ENCODE measurements at places on chromosomes 5 and 9.

GRCh38 chr5:170296935-170297588 is 515 bp downstream of the LCP2 start:
- peak overlapping the region; percentile 98 for H3K4me3 ChIP-seq
- peaks cover 55% of the 10 kb centered on the region for H3K4me1 ChIP-seq
- peaks cover 15% of the 10 kb centered on the region for H3K36me3 ChIP-seq
- H3K27ac ChIP-seq: peak overlapping the region; percentile 97

- no peak overlapping the region for H3K27ac ChIP-seq
- DNase-seq: no peak
- H3K4me1 ChIP-seq: peaks cover 34% of the 10 kb centered on the region
Measured at GRCh38 chr9:91162311-91162710, 199.4 kb downstream of the AUH start.

DNA sequence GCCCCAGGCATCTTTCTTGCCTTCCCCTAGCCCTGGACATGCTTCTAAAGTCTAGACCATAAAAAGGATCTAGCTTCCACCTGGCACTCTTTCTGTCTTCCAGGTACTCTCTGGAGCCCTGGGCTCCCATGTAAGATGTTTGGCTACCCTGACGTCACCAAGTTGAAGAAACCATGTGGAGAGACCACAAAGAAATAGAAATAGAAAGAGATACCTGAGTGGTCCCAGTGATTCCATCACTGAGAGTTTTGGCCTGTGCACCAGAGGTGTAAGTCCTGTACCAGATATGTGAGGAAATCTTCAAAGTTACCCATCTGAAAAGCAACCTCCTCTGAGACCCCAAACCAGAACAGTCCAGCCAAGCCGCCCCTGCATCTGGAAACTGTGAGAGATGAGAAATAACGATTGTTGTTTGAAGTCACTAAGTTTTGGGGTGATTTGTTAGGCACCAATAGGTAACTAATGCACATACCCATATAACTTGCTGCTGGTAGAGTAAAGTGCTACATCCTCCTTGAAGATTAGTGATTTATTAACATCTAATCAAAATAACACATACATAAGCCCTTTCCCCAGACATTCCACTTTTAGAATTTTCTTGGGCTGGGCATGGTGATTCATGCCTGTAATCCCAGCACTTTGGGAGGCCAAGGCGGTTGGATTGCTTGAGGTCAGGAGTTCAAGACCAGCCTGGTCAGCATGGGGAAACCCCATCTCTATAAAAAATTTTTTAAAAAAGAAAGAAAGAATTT is 85.7 kb upstream of the LHFPL2 start:
- DNase-seq: no peak
- no peaks in the 10 kb centered on the region for H3K27me3 ChIP-seq
- H3K27ac ChIP-seq: no peak overlapping the region
- H3K4me3 ChIP-seq: no peak overlapping the region

GRCh38 chr9:19148187-19148586 is 20.9 kb upstream of the PLIN2 start:
- H3K27ac ChIP-seq: no peak overlapping the region
- H3K4me1 ChIP-seq: no peaks in the 10 kb centered on the region
- no peaks in the 10 kb centered on the region for H3K27me3 ChIP-seq
- H3K36me3 ChIP-seq: no peaks in the 10 kb centered on the region
- DNase-seq: no peak

DNA sequence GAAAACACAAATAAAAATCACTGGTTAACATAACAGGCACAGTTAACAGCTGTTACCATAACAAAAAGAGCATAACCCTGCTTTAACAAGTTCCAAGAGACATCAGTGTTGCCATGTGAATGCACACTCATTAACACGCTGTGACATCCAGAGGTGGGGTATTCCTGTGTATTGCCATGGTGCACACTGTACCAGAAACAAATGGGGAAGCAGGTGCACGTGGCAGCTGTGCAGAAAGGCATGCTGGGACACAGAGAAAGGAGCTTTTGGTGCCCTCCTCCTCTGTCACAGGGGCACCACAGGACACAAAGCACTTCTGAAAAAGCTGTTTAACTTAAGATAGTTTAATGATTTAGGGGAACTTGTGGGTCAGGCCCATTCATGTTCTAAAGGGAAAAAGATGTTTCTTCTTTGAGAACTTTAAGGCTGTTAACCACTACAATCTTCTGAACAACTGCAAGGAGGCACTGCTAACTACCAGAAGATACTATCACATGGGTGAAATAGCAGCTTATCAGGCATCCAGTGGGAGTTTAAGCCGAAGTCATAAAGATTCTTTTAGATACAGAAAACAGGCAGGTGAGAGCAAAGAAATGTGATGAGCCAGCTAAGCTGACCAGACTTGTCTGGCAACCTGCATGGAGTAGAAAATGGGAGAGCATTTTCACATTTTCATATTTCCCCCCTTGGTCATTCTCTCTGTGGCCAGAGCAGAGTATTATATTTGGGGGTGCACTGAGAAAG is 56.4 kb upstream of the GOLPH3 start:
- H3K27me3 ChIP-seq: no peaks in the 10 kb centered on the region
- peaks cover 27% of the 10 kb centered on the region for H3K36me3 ChIP-seq
- no peak overlapping the region for H3K27ac ChIP-seq
- H3K4me3 ChIP-seq: no peak overlapping the region
- DNase-seq: no peak
- H3K4me1 ChIP-seq: no peaks in the 10 kb centered on the region

- H3K36me3 ChIP-seq: peaks cover 6% of the 10 kb centered on the region
- DNase-seq: no peak
- no peaks in the 10 kb centered on the region for H3K4me1 ChIP-seq
- H3K27ac ChIP-seq: no peak overlapping the region
Measured at GRCh38 chr9:20722221-20722620, 38.2 kb downstream of the FOCAD start.

DNA sequence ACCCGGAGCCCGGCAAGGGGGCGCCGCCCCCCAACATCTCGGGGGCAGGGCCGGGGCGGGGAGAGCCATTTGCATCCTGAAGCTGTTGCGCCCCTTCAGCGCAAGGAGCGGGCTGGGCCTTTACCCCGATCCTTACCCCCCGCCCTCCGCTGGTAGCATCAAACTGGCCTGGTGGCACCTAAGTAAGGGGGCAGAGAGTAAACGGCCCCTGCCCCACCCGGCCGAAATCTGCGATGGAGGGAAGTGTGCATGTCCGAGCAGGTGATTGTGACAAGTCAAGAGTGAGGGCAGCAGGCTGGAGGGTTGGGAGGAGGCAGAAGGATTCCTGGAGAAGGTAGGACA is 101.2 kb downstream of the ESM1 start:
- DNase-seq: no peak
- no peak overlapping the region for H3K4me3 ChIP-seq
- no peaks in the 10 kb centered on the region for H3K4me1 ChIP-seq
- H3K27me3 ChIP-seq: peaks cover 17% of the 10 kb centered on the region
- H3K27ac ChIP-seq: no peak overlapping the region

- no peak overlapping the region for H3K27ac ChIP-seq
- no peaks in the 10 kb centered on the region for H3K4me1 ChIP-seq
- H3K27me3 ChIP-seq: no peaks in the 10 kb centered on the region
- H3K36me3 ChIP-seq: no peaks in the 10 kb centered on the region
- no peak overlapping the region for H3K4me3 ChIP-seq
Measured at GRCh38 chr5:62030326-62030725, 275.7 kb upstream of the KIF2A start.

DNA sequence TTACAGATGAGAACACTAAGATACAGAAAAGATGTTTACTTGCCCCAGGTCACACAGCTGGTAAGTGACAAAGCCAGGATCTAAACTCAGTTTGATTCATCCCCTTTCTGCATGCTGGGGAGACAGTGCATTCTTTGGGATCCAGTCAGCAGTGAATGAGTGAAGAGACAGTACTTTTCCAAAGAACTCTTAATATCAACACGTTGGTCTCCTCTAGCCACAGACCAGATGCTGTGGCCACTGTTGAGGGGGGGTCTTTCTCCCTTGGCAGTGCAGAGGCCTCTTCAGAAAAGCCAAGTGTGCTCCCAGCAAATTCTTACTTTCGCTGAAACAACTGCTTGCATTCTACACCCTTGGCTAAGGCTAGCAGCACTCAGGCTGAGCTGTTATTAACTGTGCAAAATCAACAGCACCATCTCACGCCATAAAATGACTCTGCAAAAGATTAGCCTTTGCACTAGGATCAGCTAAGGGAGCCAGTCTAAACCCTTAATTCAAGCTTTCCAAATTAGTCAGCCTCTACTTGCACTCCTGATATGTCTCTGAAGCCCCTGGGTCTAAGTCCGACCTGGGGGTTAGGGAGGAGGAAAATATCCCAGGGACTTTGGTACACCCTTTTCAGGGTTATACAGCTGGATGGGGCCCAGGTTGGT is 4.8 kb upstream of the TMEM171 start:
- H3K36me3 ChIP-seq: no peaks in the 10 kb centered on the region
- no peaks in the 10 kb centered on the region for H3K4me1 ChIP-seq
- no peak for DNase-seq
- H3K27ac ChIP-seq: no peak overlapping the region
- H3K4me3 ChIP-seq: no peak overlapping the region

DNA sequence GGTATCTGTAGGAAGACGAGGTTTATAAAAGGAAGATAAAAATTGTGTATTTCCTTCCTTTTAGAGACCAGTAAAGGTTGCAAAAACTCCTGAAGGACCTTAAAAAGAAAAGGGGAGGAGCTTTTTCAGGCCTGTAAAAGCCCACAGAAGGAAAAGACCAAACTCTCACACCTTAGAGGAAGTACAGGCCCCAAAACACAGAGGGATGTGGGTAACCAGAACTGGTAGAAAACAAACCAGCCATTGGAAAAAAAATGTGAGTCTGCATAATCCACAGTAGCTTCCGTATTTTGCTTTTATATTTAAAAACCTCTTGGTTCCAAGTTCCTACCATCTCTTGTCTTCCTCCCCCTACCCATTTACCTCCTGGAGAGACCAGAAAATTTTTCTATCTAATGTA is 8.5 kb downstream of the GIN1 start:
- no peak overlapping the region for H3K4me3 ChIP-seq
- H3K4me1 ChIP-seq: peaks cover 9% of the 10 kb centered on the region
- DNase-seq: no peak
- H3K27ac ChIP-seq: peak overlapping the region; percentile 25
- H3K36me3 ChIP-seq: no peaks in the 10 kb centered on the region

DNA sequence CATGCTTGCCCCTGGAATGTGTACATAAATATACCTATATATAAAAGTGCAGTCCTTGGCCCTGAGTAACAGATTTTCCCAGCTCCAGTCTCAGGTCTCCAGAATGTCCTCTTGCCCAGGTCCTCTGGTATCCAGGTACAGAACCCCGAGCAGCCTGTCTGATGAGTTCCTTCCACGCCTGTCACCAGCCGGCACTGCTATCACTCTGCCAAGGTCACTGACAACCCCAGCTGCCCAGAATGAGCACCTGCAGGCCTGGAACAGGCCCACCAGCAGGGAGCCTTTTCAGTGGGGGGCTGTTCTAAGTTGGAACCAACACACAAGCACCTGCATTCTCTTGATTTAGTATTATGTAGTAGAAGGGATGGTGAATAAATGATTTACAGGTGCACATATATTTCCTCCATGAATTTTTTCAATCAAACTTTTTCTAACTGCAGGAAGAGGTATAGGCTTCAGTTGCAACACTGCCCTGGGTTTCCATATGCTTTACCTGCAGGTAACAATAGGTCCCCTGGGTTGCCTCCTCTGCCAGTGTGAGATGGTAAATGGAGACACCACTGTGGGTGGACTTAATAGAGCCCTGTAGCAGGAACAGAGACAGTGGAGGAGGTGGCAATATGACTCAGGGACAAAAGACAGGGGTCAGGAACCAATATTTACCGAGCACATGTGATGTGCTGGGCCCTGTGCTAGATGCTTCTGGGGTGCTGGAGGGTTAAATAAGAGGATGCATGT is 291.9 kb downstream of the SPOCK1 start:
- no peak overlapping the region for H3K27ac ChIP-seq
- no peaks in the 10 kb centered on the region for H3K27me3 ChIP-seq
- H3K4me1 ChIP-seq: no peaks in the 10 kb centered on the region
- DNase-seq: no peak
- no peak overlapping the region for H3K4me3 ChIP-seq
- H3K36me3 ChIP-seq: no peaks in the 10 kb centered on the region

DNA sequence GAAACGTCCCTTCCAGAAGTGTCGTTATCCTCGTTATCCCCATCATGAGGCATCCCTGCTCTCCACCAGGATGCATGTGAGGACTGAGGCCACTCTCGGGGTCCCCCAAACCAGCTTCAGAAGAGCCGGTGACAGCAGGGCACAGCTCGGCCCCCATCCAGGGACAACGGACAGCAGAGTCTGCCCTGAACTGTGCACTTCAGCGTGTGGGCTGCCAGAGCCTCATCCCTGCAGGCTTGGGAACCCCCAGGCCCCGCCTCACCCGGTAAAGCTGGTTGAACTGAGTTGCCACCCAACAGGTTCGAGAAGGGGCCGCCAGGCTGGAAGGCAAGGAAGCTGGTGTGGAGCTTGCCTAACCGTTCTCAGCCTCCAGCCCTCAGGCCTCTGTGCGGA is 710 bp upstream of the CARD9 start:
- peaks cover under 1% of the 10 kb centered on the region for H3K36me3 ChIP-seq
- no peak overlapping the region for H3K4me3 ChIP-seq
- no peak for DNase-seq
- H3K27ac ChIP-seq: no peak overlapping the region

DNA sequence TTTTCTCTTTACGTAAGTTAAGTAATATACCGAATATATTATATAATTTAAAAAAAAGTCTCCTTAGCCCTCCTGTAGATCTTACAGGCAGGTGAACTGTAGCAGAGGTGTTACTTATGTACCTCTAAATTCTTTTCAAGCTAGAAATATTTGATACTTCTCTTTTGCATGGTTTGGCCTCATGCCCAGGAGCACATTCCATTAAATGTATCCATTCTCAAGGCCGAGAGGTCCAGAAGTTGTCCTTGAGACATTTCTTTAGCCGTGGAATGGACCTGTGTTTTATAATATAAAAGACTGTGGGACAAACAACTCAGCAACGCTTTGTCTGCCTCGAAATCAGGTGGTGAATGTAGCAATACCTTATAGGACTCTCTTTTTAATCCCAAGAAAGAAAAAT is 184.5 kb downstream of the TRIO start:
- H3K4me1 ChIP-seq: no peaks in the 10 kb centered on the region
- no peaks in the 10 kb centered on the region for H3K27me3 ChIP-seq
- no peak overlapping the region for H3K27ac ChIP-seq
- H3K36me3 ChIP-seq: no peaks in the 10 kb centered on the region

DNA sequence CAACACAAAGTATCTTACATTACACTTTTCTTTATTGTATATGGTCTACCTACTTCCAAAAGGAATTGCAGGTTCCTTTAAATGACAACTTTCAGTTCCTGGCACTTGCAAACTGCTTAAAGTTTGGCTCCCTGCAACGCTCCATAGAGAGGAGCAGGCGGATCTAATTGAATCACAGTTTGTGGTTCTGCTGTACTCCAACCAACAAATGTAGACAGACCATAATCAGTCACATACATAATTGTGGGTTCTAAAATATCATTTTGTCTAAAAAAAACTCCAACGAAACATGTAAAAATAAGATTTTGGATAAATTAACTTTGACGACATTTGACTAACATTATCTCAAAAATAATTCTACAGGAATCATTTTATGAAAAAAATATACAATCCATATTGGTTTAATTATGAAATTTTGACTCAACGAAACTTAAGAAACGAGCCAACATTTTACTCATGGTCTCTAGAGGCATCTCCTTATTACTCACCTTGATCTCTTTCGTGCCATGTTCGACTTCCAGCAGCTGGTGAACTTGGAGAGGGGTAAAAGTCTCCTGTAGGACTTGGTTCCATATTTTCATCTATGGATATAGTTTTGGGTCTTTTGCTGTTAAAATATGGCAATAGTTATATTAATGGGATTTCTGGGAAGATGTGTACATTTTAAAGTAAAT is 167.6 kb downstream of the NFIB start:
- H3K4me3 ChIP-seq: no peak overlapping the region
- no peaks in the 10 kb centered on the region for H3K36me3 ChIP-seq
- DNase-seq: no peak
- no peaks in the 10 kb centered on the region for H3K4me1 ChIP-seq

All from effector memory CD4-positive, alpha-beta T cell (primary cell).